ENCODE measurements at places on chromosomes 11 and 22.

GRCh38 chr11:44596525-44597276 is 31.2 kb downstream of the CD82 start:
- no peak for DNase-seq

- no peak for DNase-seq
Measured at GRCh38 chr11:126703662-126704061, 296.9 kb downstream of the KIRREL3 start.

- no peak for DNase-seq
Measured at GRCh38 chr22:29790061-29790460, 22.9 kb downstream of the UQCR10 start.

- DNase-seq = no peak
Measured at GRCh38 chr11:58788355-58789023, 56.0 kb downstream of the GLYATL2 start.

DNA sequence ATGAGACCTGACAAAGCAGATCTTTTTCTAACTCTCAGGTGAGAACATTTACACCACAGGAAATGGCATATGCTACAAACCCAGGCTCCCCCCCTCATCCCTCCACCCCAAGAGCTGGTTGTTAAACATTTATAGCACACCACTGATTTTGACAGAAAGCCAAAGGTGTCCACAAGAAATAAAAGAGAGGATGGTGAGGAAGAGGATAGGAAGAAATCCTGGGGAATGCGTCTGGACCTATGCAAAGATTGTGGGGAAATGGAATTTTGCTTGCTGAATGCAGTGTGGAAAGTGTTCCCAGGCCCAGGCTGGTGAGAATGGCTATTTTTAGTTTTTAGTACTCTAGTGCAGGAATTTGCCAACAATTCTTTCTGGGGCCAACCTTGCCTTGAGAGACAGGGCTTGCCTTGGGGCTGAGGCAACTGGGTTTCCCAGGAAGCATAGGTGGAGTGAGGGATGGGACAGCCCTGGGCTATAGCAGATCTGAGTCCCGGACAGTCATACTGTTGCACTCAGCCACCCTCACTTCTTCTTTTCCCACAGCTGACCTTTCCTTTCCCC is 163.9 kb downstream of the ADAMTS15 start:
- no peak for DNase-seq

GRCh38 chr11:57499413-57499982 is 16.0 kb downstream of the SLC43A1 start:
- DNase-seq = no peak

DNA sequence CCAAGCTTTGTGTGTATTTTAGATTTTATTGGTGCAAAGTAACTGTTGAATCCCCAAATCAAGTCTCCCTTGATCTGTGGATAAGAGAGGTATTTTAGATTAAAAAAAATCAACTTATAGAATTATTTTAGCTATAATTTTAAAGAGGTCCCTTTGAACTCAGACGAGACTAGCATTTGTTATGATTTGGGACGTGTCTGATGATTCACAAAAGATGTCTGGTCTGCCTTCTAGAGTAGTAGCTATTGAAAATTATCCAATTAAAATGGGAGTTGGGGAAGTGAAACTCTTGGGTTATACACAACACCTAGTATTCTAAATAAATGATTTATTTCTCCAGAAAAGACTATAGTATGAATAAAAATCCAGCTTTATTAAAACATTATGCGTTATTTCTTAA is 227.9 kb upstream of the GRIA4 start:
- DNase-seq = no peak

DNA sequence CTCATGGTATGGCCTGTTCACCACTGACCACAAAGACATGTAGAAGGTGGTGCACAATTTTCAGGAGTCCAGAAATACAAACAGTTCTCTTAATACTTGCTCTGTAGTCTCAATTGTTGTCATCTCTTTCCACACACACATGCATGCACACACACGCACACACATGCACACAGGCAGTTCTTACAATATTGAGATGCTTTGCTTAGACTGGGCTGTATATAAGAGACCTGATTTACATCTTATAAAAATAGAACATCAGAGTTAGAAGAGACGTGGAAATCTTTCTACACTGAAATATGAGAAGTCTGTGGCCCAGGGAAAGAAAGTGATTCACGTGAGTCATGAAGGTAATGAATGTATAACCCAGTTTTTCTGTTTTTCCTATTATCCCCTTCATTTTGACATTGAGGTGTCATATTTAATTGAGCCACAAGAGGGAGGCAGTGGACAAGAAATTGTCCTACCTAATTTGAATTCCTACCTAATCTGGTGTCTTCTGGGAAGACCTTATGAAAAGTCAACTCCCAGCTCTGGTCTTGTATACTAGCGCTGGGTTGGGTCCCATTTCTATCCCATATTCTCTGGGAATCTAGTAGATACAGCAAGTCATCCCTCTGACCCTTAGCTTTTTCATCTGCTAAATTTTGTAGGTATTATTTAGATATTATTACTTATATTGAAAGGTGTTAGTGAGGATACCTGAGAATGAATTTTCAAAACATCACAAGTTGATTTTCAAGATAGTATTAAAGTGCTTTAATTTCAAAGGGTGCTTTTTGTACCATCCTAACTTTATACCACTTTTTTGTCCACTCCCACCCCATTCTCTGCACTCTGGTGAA is 14.9 kb upstream of the MS4A4A start:
- DNase-seq = no peak

DNA sequence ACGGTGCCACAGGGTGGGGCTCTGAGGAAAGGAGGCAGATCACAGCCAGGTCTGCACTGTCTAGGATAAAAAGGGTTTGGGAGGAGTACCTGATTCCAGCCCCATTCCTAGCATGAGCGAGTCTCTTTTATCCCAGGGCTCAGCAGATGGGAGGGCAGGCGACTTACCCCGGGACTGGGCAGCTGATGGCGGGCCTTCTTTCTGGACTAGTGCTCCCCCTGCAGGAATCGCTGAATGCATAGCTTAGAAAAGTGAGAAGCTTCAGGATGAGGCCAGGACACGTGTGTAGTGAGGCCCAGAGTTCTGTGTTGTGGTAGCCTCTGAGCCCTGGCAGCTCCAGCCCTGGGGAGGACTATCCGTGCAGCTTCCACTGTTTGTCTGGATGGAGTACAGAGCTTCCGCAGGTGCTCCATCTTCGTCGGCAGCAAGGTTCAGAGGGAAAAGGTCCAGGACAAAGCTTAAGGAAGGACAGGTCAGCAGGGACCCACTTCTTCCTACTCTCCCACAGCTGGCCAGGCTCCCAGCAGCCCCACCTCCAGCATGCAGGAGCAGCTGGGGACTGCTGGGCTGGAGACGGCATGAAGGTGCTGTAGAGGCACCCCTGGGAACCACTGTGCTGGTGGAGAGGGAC is 30.4 kb downstream of the COMMD9 start:
- DNase-seq = no peak

- no peak for DNase-seq
Measured at GRCh38 chr11:16292167-16292859, 64.0 kb downstream of the SOX6 start.

GRCh38 chr11:23866641-23867040 is 630.2 kb upstream of the LUZP2 start:
- no peak for DNase-seq

DNA sequence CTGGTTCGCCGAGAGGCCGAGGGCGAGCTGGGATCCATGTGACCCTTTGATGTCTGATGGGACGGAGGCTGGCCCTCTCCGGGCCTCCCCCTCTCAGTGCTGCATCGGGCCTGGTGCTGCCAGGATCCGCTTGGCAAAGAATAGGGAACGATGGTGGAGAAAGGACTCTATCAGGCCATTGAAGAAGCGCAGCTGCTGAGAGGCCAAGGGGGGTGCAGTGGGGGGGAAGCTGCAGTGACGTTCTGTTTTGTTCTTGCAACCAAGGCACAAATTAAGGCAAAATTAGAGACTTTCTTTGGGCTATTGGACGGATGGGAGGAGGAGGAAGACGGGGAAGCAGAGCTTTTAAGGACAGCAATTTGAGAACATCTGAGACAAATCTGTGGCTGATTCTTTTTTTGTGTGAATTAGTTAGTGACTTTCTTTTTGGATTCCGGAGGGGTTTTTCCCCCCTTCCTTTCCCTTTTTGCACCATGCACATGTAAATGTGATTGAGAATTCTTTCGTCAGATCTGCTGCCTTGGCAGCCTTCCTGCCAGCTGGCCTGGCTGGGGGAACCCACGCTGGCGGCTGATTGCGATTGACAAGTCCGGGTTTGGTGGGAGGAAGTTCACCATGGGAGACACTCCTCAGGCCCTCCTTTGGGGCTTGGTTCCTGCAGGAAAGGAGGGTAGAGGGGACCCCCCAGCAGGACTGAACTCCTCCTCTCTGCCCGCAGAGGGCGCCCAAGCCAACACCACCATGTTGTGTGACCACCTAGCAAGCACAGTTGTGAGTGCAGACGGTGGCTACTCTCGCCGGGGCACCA is 214.6 kb downstream of the NTM start:
- no peak for DNase-seq

- no peak for DNase-seq
Measured at GRCh38 chr22:41668971-41669911, 19.4 kb downstream of the SNU13 start.

- no peak for DNase-seq
Measured at GRCh38 chr22:33539902-33540751, 380.1 kb downstream of the LARGE1 start.

- DNase-seq = no peak
Measured at GRCh38 chr11:6664551-6664950, 8.9 kb upstream of the DCHS1 start.

- no peak for DNase-seq
Measured at GRCh38 chr22:39024519-39025308, 3.8 kb downstream of the APOBEC3D start.

- no peak for DNase-seq
Measured at GRCh38 chr11:113085446-113085845, 124.2 kb downstream of the NCAM1 start.

DNA sequence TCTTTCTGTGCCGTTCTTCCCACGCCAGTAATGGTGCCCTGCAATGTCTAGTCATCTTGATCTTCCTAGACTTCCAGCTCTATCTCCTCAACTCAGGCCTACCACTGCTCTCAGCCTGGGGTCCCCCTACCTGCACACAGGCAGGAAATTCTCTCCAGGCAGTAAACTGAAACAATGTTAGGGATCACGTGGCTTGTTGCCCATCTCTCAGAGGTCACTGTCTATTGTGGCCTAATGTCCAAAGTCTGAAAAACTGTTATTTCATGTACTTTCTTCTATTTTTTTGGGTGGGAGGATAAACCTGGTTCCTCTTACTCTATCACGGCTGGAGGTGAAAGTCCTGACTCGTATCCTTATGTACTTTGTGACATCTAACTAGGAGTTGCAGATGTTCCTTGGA is 59.1 kb downstream of the CCDC34 start:
- DNase-seq = no peak

- DNase-seq = no peak
Measured at GRCh38 chr11:36249246-36249645, 40.0 kb downstream of the COMMD9 start.

DNA sequence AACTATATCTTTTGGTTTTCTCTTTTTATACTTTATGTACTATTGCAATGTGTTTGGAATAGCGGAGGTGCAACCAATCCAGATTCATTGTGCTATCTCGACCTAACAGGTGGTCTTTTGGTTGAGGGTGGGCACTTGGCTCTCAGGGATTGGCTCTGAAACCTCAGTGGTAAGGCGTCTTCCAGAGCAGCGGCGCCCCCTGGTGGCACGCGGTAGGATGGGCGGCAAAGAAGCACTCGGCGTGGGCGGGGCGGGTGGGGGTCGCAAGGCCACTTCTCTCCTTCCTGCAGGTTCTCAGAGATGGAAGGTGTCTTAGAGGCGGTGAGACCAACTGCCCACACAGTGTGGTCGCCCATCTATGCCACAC is 19.2 kb upstream of the PLET1 start:
- no peak for DNase-seq

DNA sequence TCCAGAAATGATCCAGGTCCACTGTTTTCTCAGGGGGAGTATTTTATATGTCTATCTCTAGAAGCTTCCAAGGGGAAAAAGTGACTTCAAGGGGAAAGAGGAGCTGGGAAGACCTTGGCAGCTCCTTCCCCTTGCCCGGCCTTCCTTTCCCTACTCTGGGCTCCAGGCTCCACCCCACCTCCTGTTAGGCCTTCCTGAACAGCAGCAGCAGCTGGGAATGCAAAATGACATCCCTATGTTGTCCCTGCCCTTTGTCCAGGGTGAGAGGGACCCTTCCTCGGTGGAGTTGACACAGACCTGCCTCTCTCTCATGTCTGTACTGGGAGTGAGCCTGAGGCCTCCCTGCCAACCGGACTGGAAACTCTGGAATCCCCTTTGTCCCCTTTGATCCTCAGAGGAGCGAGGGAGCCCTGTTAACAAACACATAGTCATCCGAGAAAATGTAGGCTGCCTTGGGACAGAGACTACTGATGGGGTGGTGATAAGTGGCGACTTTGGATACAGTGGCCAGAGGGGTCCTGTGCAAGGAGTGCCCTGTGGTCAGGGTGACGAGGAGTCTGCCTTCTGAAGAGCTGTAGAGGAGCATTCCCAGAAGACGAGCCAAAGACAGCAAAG is 9.0 kb upstream of the MALAT1 start:
- DNase-seq = no peak

DNA sequence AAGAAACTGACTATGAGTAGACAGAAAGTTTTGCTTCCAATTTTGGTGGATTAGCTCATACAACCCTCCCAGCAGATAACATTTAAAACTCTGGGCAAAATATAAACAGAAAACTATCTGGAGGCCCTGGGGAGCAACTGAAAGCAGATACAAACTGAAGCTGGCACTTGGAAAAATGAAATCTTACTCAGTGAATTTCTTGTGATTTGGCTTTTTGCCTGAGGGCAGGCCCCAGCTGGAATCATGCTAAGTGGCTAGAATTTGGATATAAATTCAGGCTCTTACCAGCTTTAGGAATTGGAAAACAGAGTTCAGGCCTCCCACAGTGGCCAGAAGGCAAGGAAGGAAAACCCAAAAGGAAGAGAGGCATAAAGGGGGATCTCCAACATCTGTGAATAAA is 85.8 kb downstream of the EFCAB6 start:
- no peak for DNase-seq

DNA sequence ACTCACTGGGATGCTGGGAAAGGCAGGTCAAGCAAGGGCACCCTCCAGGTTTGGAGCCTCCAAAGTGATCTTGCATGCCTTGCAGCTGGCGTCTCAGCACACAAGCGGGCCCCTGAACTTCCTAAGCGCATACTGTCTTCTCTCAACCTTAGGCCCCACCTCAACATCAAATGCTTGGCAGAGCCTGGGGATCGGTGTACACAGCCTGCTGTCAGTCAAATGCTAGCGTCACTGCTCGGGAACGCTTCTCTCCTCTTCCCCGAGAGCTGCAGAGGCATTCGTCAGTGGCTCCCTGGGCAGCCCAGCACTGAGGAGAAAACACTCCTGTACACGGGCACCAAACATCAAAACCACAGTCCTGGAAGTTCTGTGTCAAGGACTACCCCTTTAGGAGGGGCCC is 124.9 kb downstream of the C11orf58 start:
- DNase-seq = no peak

GRCh38 chr11:120424185-120424969 is 87.2 kb upstream of the GRIK4 start:
- DNase-seq = no peak

- DNase-seq = no peak
Measured at GRCh38 chr22:47190276-47190956, 428.0 kb downstream of the TBC1D22A start.

DNA sequence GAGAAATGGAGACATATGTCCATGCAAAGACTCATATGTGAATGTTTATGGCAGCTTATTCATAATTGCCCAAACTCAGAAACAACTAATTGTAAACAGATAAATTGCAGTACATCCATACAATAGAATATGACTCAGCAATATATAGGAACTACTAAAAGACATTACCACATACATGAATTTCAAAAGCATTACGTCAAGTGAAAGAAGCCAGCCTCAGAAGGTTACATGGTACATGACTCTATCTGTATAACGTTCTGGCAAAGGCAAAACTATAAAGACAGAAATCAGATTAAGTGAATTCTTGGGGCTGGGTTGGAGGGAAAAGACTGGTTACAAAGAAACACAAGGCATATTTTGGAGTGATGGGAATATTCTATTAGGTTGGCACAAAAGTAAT is 7.2 kb downstream of the KCTD21 start:
- DNase-seq = no peak

Measured in NCI-H187 treated with DMSO at 0.1 percent for 48 hours (cell line).